GM20000 (cell line): ENCODE measurements at places on chromosomes 3 and 15.

GRCh38 chr3:72312339-72312738, 527.4 kb upstream of the PROK2 start:
- peak; percentile 58 for DNase-seq

DNA sequence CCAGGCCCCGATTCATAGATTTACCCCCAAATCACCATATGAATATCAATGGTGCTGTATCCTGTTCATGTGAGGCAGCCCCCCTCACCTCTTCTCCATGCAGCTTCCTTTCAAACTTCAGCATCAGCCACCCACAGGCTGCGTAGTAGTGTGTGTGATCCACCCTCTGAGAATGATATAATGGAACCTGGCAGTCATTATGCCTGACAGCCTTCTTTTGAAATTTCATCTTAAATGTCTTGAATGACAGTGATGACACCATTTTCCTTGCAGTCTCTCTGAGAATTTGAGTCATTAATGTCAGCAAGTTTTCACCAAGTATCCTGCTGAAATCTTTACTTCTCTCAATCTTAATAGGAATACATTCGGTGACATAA, 3.5 kb upstream of the CLRN1 start:
- no peak for DNase-seq

GRCh38 chr3:123547881-123548519, 36.9 kb downstream of the HACD2 start:
- DNase-seq: no peak

- no peak for DNase-seq
Observed at GRCh38 chr3:187925326-187925725, 180.1 kb upstream of the BCL6 start.

- no peak for DNase-seq
Observed at GRCh38 chr3:104635872-104636580, 730.7 kb upstream of the ALCAM start.

- DNase-seq: no peak
Observed at GRCh38 chr3:126826693-126827092, 122.7 kb downstream of the CHCHD6 start.

GRCh38 chr3:15291589-15292541, 40.5 kb downstream of the SH3BP5 start:
- DNase-seq: peak; percentile 59

DNA sequence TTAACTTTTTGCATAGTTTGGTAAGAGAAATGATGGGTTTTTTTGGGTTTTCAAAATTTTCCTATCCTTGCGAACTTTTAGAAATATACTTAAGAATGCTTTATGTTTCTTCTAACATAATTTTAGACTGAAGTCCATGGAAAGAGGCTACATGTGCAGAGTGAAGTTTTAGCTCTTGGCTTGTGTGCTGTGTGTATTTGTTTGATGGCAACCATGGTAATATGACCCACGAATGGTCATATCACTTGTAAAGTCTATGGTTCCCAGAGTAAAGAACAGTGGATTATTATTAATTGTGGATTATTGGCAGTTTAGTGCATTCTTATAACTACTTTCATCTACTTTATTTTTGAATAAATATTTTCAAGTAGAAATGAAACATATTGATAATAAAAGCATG, 124.0 kb upstream of the GOLGA6L4 start:
- DNase-seq: no peak

DNA sequence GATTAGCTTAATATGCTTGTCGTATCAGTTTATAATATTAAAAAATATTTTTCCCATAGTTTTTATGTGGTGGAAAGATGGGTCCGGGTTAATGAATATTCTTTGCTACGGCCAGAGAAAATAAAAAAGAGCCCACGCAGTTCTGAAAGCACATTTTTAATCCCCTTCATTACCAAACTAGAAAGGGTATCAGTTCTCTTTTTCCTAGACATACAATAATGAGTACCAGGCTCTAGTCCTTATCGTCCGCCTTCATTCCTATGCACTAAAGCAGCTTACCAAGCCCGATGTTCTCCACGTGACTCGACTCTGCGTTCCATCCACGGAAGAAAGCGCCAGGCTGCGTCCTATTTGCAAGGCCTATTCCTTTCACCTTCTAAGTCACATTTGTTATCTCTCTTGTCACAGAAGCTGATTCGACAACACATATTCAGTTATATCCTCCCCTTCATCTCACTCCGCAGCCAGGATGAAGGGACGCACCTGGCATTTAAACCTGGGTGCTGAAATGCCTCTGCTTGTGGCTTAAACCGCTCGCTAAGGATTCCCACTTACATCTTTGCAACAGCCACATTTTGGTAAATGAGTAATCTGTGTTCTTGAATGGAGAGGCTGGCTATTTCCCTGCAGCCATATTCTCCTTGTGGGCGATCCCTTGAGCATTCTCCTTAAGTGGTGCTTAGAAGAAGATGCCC, 257.0 kb downstream of the CD47 start:
- no peak for DNase-seq

- no peak for DNase-seq
Observed at GRCh38 chr15:89051875-89052274, 36.4 kb upstream of the ABHD2 start.
